Activated naive CD4-positive, alpha-beta T cell treated with anti-CD3 and anti-CD28 coated beads, Interleukin-2, amount 50 U/mL, for 72 hours (primary cell): ENCODE measurements at places on chromosomes 16 and 17. TPM values are rescaled to one million over a fixed set of nuclear protein-coding genes. Genes with fewer than 3 reads are reported as not detected.

C16orf92 gene
- not detected for total RNA-seq

PTX4 gene
- total RNA-seq, result not detected

KRTAP4-6 gene
- total RNA-seq, result not detected

NPB gene
- total RNA-seq, result 0.27 TPM

BAIAP3 gene
- 0.34 TPM for total RNA-seq

TBC1D3G gene
- not detected for total RNA-seq

IGFBP4 gene
- 85.1 TPM for total RNA-seq

ZP2 gene
- not detected for total RNA-seq

OTOP3 gene
- not detected for total RNA-seq

CLEC18A gene
- 1.8 TPM for total RNA-seq

TLK2 gene
- 40.7 TPM for total RNA-seq

IRX5 gene
- not detected for total RNA-seq

RAB26 gene
- not detected for total RNA-seq

FBXO39 gene
- total RNA-seq, result not detected

CCDC154 gene
- 2.6 TPM for total RNA-seq

TRPV3 gene
- 1.9 TPM for total RNA-seq

FBXL16 gene
- total RNA-seq, result 16.4 TPM

KRT12 gene
- total RNA-seq, result not detected

TNP2 gene
- not detected for total RNA-seq

MIF4GD gene
- 37.8 TPM for total RNA-seq

P2RX5 gene
- 82.9 TPM for total RNA-seq

CDRT15 gene
- not detected for total RNA-seq

KRT17 gene
- 0.50 TPM for total RNA-seq

TMEM100 gene
- not detected for total RNA-seq

GPR179 gene
- total RNA-seq, result 0.02 TPM

PRSS27 gene
- total RNA-seq, result 1.3 TPM

CBFA2T3 gene
- total RNA-seq, result 1.1 TPM

CUEDC1 gene
- 0.84 TPM for total RNA-seq

STAC2 gene
- not detected for total RNA-seq

SULT1A1 gene
- total RNA-seq, result 8.2 TPM

MYH1 gene
- total RNA-seq, result not detected

ITGAD gene
- total RNA-seq, result not detected

ABCA6 gene
- 0.08 TPM for total RNA-seq

CLDN9 gene
- 0.11 TPM for total RNA-seq

PYDC1 gene
- total RNA-seq, result not detected

PIGL gene
- total RNA-seq, result 39.2 TPM

TNS4 gene
- total RNA-seq, result 11.6 TPM

C16orf46 gene
- 0.59 TPM for total RNA-seq

LRRC37A gene
- total RNA-seq, result 2.3 TPM

SHISA6 gene
- total RNA-seq, result not detected
